IPS DF 6.9 (cell line): ENCODE measurements at places on chromosomes 11 and 22.

- no peak for DNase-seq
Observed at GRCh38 chr11:91840640-91841240, 383.9 kb upstream of the FAT3 start.

DNA sequence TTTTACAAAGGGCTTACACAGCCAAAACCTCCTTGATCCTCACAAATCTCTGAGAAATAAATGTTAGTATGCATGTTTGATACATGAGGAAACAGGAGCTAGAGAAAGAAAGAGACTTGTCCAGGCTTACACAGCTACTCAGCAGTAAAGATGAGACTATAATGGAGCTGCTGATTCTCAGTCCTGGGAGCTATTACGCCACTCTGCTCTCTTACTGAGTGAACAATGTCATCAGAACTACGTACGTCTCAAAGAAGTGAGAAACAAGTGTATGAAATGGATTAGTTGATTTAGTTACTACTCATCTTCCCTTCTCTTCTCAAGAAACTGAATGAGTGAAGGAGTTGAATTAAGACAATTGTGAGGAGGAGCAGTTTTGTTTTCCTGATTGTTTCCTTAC is 12.3 kb downstream of the MS4A6E start:
- DNase-seq, result no peak

DNA sequence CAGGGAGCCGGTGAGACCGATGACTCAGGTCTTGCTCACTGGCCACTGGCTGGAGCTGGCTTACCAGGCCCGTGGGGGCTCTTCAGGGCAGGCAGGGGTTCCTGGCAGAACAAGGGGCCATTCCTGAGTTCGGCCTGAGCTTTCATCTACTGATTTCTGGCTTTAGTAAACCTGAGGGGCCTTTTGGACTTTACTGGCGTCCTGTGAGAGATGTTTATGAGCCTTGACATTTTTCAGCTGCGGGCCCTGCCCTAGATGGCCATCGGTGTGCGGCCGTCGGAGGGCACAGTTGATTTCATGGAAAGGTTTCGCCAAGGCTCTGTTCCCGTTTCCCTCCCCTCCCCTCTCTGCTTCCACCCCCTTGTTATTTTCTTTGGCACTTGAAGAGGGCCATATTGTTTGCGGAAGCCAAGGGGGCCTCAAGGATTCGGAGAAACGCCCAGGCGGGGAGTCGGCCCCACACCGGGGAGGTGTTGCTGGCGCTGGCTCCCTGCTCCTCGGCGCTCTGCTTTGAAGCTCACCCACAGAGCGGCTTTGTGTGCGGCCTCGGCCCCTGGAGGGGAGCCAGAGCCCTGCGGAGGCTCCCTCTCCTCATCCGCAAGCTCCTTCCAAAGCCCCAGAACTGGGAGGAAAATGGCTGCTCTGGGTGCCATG is 17.7 kb downstream of the ELF5 start:
- no peak for DNase-seq

DNA sequence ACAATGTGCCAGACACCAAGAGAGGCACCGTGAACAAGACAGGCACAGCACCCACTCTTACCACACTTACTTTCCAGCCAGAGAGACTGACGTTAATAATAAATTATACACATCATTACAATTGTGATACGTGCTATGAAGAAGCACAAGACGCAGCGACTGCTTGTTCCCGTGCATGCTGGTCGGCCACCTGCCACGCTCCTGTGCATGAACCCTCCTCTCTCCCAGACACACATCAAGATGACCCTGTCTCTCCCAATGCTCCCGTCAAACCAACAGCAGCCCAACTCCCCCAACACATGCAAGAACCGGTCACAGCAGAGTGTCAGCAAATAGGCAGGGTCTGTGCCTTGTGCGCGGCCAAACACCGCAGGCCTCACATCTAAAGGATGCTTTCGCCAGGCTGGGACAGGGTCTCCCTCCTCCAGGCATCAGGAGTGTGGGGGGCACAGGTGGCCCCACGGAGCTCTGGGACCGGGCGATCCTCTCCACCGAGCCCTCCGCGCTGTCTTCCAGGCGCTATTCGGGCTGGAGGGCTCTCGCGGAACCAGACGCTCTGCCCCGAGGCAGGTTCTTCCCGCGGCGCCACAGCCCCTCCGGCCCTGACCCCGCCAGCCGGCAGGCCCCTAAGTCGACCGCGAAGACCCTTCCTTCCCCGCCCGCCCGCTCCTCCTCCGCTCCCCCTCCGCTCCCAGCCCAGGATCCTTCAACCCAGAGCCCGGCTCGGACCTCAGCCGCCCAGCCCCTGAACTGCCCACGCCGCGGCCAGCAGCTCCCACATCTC is 533 bp downstream of the SERGEF start:
- DNase-seq, result no peak

GRCh38 chr22:38732251-38732815 is 23.5 kb downstream of the SUN2 start:
- no peak for DNase-seq

DNA sequence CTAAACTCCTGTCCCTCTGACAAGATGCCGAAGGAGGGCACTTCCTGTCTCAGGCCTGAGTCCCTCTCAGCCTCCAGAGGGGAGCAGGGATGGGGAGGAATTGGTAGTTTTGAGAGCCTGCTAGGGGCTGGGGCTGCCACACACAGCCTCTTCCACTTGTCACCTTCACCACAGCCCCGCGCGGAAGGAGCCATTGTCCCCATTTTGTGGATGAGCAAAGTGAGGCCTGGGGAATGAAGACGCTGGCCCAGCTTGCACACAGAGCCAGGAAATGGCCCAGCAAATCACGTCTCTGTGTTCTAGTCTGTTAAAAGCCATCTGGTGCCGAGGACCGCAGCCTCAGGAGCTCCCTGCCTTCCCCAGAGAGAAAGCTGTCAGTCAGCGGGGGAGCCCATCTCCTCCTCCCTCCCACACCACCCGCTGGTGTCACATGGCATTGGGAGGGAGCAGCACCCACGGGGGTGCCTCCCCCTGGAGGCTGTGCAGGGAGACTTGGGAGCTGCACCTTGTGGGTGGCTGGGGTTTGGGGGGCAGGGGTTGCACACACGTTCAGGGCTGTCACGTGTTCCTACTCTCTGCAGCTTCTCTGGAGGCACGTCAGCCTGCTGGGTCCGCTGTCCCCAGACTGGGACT is 34.6 kb downstream of the RASD2 start:
- no peak for DNase-seq

DNA sequence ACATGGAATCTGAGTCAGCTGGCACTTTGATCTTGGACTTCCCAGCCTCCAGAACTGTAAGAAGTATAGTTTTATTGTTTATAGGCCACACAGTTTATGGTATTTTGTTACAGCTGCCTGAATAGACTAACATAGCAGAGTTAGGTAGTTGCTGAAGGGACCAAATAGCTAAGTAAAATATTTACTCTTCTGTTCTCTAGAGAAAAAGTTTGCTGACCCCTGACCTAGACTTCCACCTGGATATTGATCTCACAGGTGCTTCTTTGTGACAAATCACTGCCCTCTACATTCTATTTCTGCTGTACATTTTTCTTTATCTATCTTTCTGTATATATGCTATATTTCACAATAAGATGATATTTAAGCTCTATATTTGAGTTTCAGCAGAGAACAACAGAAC is 212.5 kb downstream of the CSNK2A3 start:
- DNase-seq, result no peak

- no peak for DNase-seq
Observed at GRCh38 chr22:40803321-40803720, 15.8 kb downstream of the SLC25A17 start.

DNA sequence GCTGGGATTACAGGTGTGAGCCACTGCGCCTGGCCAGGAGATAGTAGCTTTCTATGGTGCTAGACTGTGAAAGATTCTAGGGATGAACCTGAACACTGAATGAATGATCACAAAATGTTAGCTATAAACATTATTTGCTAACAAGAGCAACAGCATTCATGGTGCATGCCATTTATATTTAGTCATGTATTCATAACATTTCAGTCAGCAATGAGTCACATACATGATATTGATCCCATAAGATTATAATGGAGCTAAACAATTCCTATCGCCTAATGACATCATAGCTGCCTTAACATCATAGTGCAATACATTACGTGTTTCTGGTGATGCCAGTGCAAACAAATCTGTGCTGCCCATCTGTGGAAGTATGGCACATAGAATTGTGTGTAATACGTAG is 164.1 kb downstream of the ARHGAP42 start:
- DNase-seq, result no peak

DNA sequence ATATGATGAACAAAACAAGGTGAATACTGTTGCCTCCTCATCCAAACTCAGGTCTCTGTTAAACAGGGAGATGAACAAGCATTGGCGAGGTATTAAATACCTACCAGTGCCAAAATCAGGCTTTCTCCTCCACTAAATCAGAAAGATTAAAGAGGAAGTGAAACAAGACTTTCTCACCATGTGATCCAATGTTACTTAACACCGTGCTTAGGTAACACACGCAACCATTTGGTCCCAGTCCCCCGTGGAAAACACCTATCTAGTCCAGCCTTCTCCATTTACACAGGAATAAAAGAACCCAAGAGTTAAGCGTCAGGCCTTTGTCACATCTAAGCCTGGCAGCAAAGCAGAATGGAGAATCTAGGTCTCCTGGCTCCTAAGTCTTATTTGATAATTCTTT is 34.5 kb downstream of the TENM4 start:
- no peak for DNase-seq

- no peak for DNase-seq
Observed at GRCh38 chr22:23110190-23110921, 31.4 kb downstream of the RSPH14 start.
